ENCODE measurements at places on chromosomes 2 and 18. TPM values are rescaled to one million over a fixed set of nuclear protein-coding genes. Genes with fewer than 3 reads are reported as not detected.

The FAM237A gene
- total RNA-seq = not detected

The GCG gene
- not detected for total RNA-seq

The RTP5 gene
- not detected for total RNA-seq

The DCDC2C gene
- not detected for total RNA-seq

The KCNG2 gene
- not detected for total RNA-seq

The EVX2 gene
- not detected for total RNA-seq

The FLACC1 gene
- total RNA-seq = 0.74 TPM

The ECEL1 gene
- total RNA-seq = not detected

The FAM98A gene
- total RNA-seq = 42.9 TPM

The MPP4 gene
- total RNA-seq = 0.32 TPM

All from HCT116 (cell line).